ENCODE measurements at places on chromosomes 5 and 9. TPM values are rescaled to one million over a fixed set of nuclear protein-coding genes. Genes with fewer than 3 reads are reported as not detected.

GRCh38 chr9:69001921-69002320, 12.0 kb downstream of the PRKACG start:
- no peak for DNase-seq

GRCh38 chr9:68974431-68974830, 39.5 kb downstream of the PRKACG start:
- DNase-seq: no peak

GRCh38 chr5:149895416-149896345, 48.9 kb downstream of the PDE6A start:
- no peak for DNase-seq

GRCh38 chr9:111661802-111662521, 557 bp downstream of the GNG10 start:
- DNase-seq: peak; percentile 46

The TICAM2 gene
- 0.55 TPM for total RNA-seq

DNA sequence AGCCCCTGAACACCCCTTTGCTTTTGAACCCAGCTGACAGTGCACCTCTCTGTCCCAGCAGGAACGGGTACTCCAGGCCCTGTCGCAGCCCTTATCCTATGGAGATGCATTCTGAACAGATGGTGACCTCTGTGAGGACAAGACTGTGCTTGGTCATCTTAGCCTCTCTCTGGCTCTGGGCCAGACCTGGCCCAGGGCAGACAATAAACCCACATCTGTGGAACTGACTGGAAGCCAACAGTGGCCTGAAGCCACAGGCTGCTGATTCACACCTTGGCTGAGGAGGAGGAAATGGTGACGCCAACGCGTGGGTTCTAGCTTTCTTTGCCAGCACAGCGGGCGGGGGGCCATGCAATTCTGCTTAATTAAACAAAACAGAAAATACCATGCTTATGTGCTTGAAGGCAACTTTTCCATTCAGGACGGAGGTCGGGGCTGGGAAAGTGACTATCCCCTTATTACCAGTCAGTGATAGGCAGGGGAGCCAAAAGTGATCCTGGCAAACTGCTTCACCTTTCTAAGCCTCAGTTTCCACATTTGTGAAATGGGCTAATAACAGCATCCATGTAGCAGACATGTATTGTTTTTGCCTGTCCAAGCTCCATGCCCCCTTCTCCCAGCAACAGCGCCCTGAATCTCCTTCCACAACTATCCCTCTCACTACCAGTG, 10.8 kb downstream of the SH3PXD2B start:
- peak; percentile 48 for DNase-seq

The SEMA4D gene
- 314 TPM for total RNA-seq

- DNase-seq: no peak
Observed at GRCh38 chr5:20434786-20435185, 446.8 kb upstream of the CDH18 start.

The DAB2IP gene
- 0.13 TPM for total RNA-seq

- no peak for DNase-seq
Observed at GRCh38 chr9:84969084-84969483, 299.6 kb downstream of the NTRK2 start.

The RASGEF1C gene
- total RNA-seq: not detected
